ENCODE measurements at places on chromosomes 7 and 10. TPM values are rescaled to one million over a fixed set of nuclear protein-coding genes. Genes with fewer than 3 reads are reported as not detected.

Gene LRRC27
- polyA plus RNA-seq, result 9.0 TPM

Gene LGI1
- polyA plus RNA-seq, result 0.97 TPM

Gene RASA4B
- polyA plus RNA-seq, result 14.4 TPM

Gene GRM8
- 0.20 TPM for polyA plus RNA-seq

Gene ACSM6
- polyA plus RNA-seq, result not detected

Gene SNX10
- 0.72 TPM for polyA plus RNA-seq

Gene SYT15
- polyA plus RNA-seq, result 0.13 TPM

Gene FZD8
- 9.2 TPM for polyA plus RNA-seq

Gene CPN1
- polyA plus RNA-seq, result not detected

Gene HOXA13
- 0.38 TPM for polyA plus RNA-seq

Gene HOGA1
- 3.9 TPM for polyA plus RNA-seq

Gene MDFIC
- polyA plus RNA-seq, result 11.1 TPM

Gene PNLIPRP3
- not detected for polyA plus RNA-seq

Gene IGFBP3
- 255 TPM for polyA plus RNA-seq

Gene TMEM130
- polyA plus RNA-seq, result 43.6 TPM

Gene MYH16
- polyA plus RNA-seq, result not detected
